ENCODE measurements at places on chromosomes 2 and 18.

GRCh38 chr2:27807476-27807875, 36.0 kb downstream of the MRPL33 start:
- no peak for DNase-seq

DNA sequence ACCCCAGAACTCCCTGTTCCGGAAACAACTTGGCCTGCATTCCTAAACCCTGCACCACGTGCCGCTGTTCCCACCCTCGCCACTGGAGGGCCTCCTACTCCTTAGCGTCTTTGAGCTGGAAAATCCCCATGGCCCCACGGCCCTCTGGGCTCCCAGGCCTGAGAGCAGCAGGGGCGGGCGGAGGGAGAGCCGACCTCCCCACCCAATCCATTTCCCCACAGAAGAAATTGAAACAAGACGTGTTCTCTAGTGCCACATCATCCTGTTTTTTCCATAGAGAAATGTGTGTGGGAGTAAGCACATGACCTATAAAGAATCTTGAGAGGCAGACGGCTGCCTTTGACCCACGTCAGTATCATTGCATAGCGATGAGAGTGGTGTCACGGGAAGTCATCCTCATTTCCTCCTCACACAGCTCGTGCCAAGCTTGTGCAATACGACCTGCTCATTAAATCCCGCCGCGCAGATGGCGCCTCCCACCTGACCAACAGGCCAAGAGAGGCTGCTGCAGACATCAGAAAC, 79.2 kb downstream of the LAMA1 start:
- peak; percentile 71 for DNase-seq

- no peak for DNase-seq
Observed at GRCh38 chr2:149579972-149580882, 7.3 kb downstream of the MMADHC start.

- DNase-seq = no peak
Observed at GRCh38 chr2:219556413-219556812, 12.6 kb downstream of the TMEM198 start.

DNA sequence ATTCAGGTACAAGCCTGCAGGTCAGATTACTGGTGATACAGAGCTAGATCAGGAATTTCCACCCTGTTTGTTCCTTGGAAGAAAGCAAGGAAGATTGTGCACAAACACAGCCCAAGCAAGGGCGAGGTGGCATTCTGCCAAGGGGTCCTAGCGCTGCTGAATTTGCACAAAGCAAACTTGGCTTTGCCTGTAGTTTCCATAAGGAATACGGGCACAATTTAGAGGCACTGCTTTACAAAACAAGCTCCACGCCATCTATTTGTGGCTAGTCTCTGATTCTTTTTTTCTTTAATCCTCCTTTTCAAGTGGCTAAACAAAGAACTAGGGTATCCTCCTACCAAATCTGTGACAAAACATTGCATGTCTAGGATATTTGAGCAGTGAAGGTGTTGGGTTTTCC, 195.5 kb upstream of the ACVR2A start:
- DNase-seq = no peak

GRCh38 chr2:151051574-151052220, 210.0 kb downstream of the RBM43 start:
- peak; percentile 57 for DNase-seq

- DNase-seq = peak; percentile 2
Observed at GRCh38 chr18:72895548-72895947, 27.8 kb upstream of the NETO1 start.

DNA sequence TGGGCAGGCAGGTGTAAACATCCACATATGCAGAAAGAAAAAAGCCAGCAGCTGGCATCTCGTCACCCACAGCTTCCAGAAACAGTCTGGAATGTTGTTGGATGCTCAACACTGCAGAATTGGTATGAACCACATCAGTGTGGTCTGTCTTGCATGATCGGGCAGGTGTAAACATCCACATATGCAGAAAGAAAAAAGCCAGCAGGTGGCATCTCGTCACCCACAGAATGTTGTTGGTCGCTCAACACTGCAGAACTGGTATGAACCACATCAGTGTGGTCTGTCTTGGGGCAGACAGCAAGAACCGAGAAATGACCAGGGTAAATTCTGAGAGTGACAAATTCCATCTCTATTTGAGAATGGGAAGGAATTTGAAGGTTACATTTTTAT, 39.6 kb downstream of the DOCK10 start:
- DNase-seq = no peak

DNA sequence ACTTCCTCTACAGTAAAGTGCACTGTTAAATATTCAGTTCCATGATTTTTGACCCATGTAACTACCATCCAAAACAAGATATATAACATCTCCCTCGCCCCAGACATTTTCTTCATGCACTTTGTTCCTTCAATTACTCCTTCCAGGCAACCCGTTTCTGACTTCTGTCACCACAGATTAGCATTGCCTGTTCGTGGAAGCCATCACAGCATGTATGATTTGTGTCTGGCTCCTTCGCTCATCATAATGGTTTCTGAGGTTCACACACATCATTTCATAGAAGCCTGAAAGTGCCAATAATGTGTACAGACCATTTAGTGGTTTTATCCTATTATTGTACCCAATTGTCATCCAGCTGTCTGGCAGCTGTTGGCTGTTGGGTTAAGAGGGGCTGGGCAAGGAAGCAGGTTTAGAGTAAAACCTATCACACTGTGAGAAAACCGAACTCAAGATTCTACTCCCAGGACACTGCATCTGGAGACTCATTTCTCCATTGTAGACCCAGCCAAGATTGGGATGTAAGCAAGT, 16.1 kb downstream of the ARHGAP28 start:
- DNase-seq = no peak

GRCh38 chr2:148981324-148981723, 57.2 kb upstream of the LYPD6B start:
- DNase-seq = no peak

DNA sequence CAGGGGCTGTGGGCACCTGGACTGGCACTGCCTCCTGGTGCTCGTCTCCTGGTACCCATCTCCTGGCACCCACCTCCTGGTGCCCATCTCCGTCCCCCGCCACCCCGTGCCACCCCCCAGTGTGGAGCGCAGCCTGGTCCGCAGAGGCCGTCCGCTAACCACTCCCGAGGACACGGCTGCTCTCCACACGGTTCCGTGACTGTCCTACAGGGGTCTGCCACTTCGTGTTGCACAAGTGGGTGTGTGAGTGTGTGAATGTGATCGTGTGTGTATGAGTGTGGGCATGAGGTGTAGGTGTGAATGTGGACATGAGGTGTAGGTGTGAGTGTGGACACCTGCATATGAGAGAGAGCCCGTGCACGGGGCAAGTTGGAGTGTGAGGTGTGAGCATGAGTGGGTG, 119.4 kb upstream of the HS6ST1 start:
- DNase-seq = no peak

DNA sequence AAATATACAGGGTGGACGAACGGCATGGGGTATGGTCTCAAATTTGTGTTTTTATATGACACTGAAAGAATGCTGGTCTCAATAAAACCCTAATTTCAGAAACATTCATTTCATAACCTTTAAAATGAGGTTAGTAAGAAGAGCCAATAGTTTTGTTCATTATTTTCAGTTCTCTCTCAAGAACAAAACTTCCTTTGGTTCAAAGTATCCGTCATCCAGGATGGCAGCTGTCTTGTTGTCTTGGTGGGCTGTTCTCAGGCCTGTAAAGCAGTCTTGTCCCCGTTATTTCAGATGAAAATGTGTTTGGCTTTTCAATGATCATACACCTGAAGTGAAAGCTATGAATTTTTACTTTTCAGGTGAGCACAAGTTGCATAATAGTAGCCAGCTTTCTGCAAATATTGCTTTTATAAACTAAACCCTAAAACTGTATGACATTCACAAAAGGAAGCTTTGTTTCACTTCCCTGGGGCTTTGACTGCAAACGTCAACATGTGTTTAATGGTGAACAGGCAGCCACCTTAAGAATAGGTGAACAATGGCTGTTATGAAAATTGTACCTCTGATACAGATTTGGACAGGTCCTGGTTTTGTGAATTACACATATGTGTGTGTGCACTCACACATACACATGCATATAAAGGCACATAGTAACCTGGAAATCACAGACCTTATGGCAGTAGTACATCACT, 2.6 kb downstream of the IL18RAP start:
- no peak for DNase-seq

DNA sequence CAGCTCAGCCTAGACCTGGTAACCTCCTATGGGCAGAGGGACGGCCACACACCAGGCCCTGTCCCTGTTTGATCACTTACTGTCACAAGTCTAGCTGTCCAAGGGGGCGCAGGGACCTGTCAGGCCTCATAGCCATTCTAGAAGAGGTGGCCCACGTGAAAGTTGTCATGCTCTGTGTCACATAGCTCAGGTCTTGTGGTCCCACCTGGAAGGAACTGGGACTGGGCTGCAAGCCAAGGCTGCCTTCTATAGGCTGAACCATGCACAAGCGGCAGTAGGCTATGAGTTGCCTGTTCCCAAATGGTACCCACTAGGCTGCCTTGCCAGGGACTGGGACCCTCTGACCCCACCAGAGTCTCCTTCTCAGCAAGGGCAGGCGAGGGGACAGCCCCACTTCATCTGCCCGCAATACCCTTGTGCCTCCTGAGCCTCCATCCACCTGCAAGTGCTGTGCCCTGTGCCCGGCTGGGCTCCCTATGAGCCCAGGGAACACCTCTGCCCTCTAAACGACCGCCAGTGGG, 177.5 kb downstream of the ANAPC1 start:
- no peak for DNase-seq

- DNase-seq = no peak
Observed at GRCh38 chr2:174618179-174618578, 20.6 kb upstream of the WIPF1 start.

- DNase-seq = no peak
Observed at GRCh38 chr2:17628349-17629261, 88.1 kb downstream of the VSNL1 start.
